AG10803 (cell line): ENCODE measurements at places on chromosomes 1 and 21.

DNA sequence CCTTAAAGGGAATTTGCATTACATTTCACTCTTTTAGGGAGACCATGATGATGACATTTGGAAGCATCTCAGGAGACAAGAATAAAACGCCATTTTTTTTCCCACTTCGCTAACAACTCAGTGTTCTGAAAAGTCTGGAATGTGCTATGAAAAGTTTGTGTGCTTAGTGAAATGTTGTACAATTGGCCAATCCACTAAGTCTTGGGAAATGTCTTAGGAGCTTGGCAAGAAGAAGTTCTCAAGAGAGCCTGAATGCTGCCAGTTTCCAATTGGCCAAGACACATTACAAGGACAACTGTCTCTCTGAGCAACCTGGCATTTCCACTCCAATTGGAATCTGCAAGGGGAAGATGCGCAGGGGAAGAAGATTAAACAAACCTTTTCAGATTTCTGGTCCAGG, 401.8 kb downstream of the RWDD3 start:
- no peak for DNase-seq

DNA sequence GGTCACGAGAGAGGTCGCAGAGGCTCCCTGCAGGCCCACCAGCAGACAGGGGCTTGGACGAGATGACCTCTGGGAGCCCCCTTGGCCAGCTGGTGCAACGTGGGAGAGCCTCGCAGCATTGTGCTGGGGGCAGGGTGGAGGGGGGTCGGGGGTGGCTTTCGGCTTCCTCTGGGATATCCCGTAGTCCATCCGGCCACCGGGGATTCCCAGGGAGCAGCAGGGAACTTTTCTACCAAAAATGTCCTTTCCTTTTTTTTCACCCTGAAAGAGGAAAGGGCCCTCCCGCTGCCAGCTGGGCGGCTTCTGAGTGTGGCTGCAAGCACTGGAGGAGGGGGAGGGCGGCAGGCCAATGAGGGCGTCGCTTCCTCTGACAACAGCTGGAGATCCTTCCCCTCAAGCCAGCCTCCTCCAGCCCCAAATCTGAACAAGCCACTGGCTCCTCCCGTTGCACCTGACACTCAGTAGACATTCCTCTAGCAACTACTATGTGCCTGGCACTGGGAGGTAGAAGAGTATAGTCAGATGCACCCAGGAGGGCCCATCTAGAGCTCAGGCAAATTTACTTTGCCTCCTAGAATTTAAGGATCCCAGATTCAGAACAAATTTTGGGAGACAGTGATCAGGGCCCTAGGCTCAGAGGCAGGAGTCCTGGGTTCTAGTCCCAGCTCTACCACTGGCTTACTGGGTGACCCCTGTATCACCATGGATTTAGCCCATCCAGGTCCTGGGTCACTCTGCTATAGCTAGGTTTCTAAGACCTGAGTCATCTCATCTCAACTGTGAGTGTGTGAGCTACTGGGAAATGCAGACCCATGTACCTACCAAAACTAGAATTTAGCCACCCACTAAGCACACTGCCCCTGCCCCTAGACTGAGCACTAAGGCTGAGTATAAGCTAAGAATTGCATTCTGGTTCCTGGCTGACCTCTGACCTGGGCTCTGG, 2.7 kb downstream of the MOB3C start:
- DNase-seq = peak; percentile 83

DNA sequence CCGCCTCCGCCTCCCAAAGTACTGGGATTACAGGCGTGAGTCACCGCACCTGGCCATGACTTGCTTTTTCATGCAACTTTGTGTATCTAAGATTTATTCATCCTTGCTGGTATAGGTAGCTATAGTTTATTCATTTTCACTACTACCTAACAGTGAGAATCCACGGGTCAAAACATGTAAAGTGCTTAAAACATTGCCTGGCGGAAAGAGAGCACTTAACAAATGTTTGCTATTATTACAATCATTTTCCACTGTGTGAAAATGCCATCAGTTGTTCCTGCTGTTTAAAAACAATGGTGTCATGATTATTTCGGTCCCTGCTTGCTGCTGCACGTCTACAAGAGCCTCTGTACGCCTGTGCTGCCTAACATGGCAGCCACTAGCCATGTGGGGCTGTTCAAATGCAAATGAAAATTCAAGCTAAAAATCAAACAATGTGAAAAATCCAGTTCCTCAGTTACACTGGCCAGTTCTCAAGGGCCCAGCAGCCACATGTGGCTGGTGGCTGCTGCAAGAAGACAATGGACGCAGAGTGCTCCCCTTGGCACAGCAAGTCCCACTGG, 65.1 kb downstream of the CLSTN1 start:
- DNase-seq = no peak

DNA sequence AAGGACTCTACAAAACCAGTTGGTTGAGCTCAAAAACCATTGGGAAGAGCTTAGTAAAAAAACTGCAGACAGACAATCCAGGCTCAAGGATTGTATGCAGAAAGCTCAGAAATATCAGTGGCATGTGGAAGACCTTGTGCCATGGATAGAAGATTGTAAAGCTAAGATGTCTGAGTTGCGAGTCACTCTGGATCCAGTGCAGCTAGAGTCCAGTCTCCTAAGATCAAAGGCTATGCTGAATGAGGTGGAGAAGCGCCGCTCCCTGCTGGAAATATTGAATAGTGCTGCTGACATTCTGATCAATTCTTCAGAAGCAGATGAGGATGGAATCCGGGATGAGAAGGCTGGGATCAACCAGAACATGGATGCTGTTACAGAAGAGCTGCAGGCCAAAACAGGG, 104.0 kb upstream of the BMP8A start:
- peak; percentile 92 for DNase-seq

GRCh38 chr1:24875257-24875656, 54.8 kb downstream of the RUNX3 start:
- DNase-seq = no peak

DNA sequence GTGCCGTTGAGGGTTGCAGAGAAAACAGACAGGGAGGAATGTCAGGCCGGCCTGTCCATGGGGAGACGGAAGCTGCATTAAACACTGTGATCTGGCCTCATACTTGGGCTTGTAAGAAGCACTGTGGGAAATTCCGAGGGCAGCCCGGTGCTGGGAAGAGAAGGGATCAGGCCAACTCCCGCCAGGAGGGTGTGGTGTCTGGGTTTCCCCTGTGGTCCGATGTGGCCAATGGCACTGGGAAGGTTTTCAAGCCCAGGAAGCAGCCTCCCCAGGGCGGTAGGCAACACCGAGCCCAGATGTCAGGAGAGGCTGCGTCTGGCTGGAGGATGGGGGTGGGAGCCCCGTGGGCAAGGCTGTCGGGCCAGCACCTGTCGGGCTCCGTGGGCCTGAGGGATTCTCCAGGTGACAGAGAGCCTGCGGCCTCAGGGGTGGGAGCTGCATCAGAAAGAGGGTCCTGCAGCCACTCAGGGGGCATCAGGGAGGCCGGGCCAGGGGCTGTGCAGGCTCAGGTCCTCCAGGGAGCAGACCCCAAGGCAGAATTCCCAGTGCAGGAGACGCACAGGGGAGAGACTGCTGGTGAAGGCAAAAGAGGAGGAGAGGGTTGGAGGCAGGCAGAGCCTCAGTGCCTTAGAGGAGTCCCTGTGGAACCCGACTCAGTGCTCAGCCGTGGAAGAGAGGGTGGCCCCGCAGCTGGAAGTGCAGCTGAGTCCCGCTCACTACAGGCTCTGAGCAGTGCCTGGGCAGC, 8.4 kb downstream of the UBASH3A start:
- no peak for DNase-seq

GRCh38 chr1:119266386-119266785, 102.2 kb upstream of the HAO2 start:
- no peak for DNase-seq

DNA sequence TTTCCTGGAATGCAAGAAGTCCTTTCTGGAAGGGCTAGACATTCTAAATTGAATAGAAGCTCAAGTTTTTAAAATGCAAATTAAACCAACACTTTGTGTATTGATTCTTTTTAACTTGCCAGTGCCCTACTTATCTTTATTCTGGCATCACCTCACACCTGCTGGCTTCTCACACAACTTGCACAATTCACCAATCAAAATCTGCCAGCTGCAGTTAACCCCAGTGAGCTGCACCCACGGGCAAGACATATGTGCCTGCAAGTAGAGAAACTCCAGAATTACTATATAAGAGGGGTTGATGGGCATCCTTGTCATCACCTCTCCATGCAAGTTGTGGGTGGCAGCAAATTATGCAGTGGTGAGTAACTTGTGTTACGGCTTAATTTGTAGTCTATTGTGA, 11.7 kb upstream of the PLPPR4 start:
- no peak for DNase-seq

- DNase-seq = no peak
Observed at GRCh38 chr1:64550510-64550909, 80.6 kb downstream of the CACHD1 start.

GRCh38 chr1:33302325-33302724, 18.6 kb downstream of the A3GALT2 start:
- no peak for DNase-seq

DNA sequence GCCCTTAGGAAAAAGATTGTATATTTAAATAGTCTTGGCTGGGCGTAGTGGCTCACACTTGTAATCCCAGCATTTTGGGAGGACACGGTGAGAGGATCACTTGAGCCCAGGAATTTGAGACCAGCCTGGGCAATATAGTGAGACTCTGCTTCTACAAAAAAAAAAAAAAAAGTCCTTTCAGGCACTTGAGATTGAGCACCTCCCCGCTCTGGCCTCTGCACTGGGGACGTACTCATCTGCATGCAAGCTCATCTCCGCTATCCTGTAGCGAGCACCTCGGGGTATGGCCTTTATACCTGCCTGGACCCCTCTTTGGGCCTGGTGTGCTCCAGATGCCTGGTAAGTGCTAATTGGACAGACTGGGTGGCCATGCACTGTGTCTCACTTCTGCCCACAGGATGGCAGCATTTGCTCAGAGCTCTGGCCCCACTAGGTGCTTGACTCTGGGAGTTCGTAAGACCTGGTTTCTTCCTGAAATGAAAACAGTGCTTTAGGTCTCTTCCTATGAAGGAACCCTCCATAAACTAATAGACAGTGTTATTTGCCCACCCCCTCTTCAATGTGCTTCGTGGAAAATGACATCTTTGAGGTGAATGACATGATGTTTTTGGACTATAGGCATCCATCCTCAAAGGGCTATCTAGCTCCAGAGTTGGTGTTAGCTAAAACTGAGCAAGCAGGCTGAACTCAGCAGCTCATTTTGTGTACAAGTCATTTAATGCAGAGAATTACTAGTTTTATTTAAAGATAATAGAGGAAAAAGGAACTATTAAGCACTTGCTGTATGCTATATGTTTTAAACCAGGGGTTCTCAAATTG, 61.7 kb upstream of the ADAR start:
- peak; percentile 74 for DNase-seq

GRCh38 chr21:18235545-18235944, 9.1 kb upstream of the CHODL start:
- DNase-seq = no peak

GRCh38 chr1:31476891-31477846, 64.2 kb downstream of the SERINC2 start:
- DNase-seq = no peak

- peak; percentile 72 for DNase-seq
Observed at GRCh38 chr1:41670217-41670957, 185.9 kb upstream of the EDN2 start.

- DNase-seq = peak; percentile 59
Observed at GRCh38 chr1:226626577-226626956, 78.0 kb downstream of the STUM start.
